ENCODE measurements at places on chromosomes 2 and 18. TPM values are rescaled to one million over a fixed set of nuclear protein-coding genes. Genes with fewer than 3 reads are reported as not detected.

Gene ELP2
- total RNA-seq: 109 TPM

Gene LOXHD1
- 0.89 TPM for total RNA-seq

Gene GATA6
- total RNA-seq: 5.3 TPM

Gene LAMA1
- 2.0 TPM for total RNA-seq

Gene ALPP
- total RNA-seq: not detected

Gene CNGA3
- not detected for total RNA-seq

Gene TFCP2L1
- total RNA-seq: 0.27 TPM

Gene CYS1
- total RNA-seq: 9.3 TPM

Gene UBE2F
- 32.6 TPM for total RNA-seq

Gene SDC1
- total RNA-seq: 0.98 TPM

Data from sciatic nerve (tissue), 2 donors.